ENCODE measurements at places on chromosomes 3 and 15.

DNA sequence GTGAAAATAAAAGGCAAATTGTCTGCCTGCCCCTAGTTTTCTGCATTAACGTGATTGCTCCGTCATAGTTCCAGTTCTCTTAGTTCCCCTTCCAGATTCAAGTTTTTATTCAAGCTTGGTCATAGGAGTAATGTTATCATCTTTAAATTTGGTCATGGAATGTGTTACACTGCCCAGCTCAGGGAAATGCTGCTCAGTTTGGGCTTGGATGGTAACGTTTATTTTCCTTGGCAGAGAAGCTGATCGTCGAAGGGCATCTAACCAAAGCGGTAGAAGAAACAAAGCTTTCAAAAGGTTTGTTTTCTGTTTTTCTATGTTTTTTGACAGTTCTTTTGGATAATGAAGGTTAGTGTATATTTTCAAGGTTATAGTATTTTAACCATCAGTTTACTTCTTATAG, 118.4 kb upstream of the FLNB start:
- no peak for DNase-seq

GRCh38 chr3:157921811-157922210, 184.4 kb downstream of the SHOX2 start:
- DNase-seq = no peak

DNA sequence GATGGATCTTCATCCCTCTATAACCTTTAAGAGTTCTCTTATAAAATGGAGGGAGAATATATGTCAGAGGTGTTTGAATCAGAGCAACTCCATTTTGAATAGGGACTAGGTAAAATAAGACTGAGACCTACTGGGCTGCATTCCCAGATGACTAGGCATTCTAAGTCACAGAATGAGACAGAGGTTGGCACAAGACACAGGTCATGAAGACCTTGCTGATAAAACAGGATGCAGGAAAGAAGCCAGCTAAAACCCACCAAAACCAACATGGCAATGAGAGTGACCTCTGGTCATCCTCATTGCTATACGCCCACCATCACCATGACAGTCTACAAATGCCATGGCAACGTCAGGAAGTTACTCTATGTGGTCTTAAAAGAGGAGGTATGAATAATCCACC, 211.0 kb downstream of the GBE1 start:
- DNase-seq = no peak

- DNase-seq = no peak
Measured at GRCh38 chr3:67790043-67790442, 135.6 kb upstream of the SUCLG2 start.

GRCh38 chr3:4581124-4581424, 87.9 kb downstream of the ITPR1 start:
- DNase-seq = no peak

- DNase-seq = peak; percentile 75
Measured at GRCh38 chr3:11582191-11582968, 61.3 kb downstream of the VGLL4 start.

GRCh38 chr3:43185274-43185982, 79.5 kb upstream of the POMGNT2 start:
- no peak for DNase-seq

- DNase-seq = no peak
Measured at GRCh38 chr3:88057630-88058305, 1.0 kb downstream of the CGGBP1 start.

- no peak for DNase-seq
Measured at GRCh38 chr3:155326901-155327300, 33.4 kb upstream of the STRIT1 start.

- DNase-seq = no peak
Measured at GRCh38 chr15:56042982-56043980, 49.9 kb upstream of the NEDD4 start.

- DNase-seq = no peak
Measured at GRCh38 chr3:56931836-56932235, 128.6 kb upstream of the SPATA12 start.

DNA sequence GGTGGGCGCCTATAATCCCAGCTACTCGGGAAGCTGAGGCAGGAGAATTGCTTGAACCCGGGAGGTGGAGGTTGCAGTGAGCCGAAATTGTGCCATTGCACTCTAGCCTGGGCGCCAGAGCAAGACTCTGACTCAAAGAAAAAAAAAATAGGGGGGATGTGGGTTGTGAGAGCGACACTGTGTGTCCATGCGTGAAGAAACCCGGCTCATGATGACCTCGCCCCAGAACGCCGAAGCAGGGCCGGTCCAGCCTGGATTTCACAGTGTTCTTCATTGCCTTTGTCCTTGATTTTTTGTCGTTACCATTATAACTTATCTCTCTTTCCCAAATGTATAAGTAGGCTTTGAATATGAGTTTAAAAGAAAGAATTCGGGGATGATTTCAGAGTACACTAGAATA, 128.7 kb downstream of the PGPEP1L start:
- no peak for DNase-seq

- DNase-seq = no peak
Measured at GRCh38 chr3:13722178-13722577, 157.7 kb downstream of the WNT7A start.

- DNase-seq = no peak
Measured at GRCh38 chr3:105853801-105854432, 14.9 kb downstream of the CBLB start.

DNA sequence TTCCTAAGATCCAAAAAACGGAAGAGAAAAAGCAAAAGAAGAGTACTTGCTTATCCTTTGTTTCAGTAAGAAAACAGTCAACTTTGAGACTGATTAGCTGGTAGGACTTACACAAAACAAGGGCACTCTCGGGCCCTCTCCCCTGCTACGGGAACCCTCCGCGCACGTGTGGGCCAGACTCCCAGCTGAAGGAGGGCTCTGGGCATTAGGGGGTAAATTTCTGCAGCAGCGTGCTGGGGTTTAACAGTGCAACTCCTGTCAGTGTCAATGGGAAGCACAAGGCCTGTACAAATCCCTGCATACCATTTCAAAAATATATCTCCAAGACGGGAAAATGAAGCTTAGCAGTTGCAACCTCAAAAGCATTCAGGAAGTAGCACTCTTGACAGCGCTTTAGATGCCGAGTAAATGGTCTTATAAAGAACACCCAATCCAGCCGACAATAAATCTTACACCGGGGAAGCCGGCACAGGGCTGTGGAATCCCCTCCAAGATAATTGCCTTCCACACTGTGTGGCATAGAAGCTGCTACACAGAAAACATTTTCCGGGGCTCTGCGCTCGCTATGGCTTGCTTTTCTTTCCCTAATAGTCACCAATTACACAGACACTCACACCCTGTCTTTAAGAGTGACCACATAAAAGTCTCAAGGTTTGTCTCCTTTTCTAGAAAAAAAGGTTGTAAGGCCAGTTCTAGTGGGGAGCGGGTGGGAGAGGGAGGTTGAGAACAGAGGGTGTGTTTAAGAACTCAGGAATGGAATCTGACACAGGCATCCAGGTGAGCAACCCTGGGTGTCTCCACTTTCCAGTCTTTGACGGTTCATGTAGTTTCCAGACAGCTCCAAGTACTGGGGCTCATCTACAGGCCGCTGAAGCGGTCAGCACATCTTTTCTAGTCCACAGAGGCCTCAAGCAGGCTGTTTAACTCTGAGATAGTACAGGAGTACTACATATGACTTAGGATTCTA, 512.7 kb downstream of the FOXP1 start:
- DNase-seq = no peak

- DNase-seq = no peak
Measured at GRCh38 chr15:41885321-41885720, 8.5 kb downstream of the SPTBN5 start.

- DNase-seq = no peak
Measured at GRCh38 chr15:38699633-38700230, 135.1 kb upstream of the RASGRP1 start.

DNA sequence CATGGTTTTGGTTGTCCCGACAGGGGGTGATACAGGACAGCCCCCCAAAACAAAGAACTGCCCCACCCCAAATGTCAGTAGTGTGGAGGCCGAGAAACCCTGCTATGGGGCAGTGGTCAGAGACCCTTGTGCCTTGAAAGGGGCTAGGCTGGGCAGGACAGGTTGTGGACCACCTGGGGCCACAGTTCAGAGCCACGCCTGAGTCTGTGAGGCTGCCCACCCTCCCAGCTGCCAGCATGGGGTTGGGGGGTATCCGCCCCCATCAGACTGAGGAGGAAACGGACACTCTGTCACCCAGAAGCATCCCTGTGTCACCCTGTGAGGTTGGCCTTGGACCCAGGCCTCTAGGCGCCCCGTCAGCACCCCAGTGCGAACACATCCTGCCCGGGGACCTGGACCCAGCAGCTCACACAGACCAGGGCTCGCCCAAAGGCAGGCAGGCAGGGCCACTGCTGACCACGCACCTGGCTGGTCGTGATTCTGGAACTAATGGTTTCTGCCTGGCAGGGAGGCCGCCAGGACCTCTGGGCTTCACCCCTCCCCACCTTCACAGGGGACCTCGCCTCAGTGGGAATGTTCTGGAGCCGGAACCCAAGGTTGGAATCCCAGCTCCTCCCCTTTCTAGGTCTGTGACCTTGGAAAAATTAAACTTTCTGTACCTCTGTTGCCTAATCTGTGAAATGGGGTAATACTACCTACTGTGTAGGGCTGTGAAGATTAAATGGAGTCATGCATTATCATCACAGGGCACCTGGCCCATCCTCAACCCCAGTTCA, 1.4 kb downstream of the SLC41A3 start:
- DNase-seq = no peak

DNA sequence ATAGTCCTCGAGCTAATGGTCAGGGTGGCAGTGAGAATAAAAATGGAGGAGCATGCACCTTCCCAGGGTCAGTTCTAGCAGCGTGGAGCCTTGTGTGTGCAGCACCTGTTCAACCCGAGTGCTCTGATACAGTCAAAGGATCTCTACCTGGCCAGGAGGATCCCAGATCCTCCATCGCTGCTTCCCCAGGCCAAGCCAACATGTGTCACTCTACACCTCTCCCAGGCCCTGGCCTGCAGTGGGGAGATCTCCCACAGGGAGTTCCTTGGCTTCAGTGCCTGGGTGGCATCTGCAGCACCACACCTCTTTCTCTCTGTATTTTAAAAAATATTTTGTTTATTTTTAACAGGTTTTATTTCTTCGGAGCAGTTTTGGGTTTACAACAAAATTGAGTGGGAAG, 414.8 kb upstream of the C2CD4B start:
- no peak for DNase-seq

DNA sequence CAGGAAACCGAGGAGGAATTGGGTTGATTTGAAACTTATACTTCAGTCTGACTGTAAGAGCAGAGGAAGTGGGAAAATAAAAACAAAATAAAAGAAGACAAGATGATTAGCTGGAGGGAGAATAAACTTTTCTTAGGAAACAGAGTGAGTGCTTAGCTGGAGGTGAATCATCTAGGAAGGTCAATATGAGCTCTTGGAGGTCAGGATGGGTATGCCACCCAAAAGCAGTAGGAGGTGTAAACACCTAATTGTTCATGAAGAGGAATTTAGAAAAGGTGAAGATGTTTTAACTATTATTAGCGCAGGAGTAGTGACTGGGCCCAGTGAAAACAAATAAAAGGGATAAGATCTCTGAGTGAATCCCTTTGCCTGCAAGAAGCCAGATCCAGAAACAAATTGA, 39.9 kb upstream of the ARL14 start:
- DNase-seq = no peak

GRCh38 chr15:60464836-60465630, 13.9 kb downstream of the ICE2 start:
- DNase-seq = no peak

DNA sequence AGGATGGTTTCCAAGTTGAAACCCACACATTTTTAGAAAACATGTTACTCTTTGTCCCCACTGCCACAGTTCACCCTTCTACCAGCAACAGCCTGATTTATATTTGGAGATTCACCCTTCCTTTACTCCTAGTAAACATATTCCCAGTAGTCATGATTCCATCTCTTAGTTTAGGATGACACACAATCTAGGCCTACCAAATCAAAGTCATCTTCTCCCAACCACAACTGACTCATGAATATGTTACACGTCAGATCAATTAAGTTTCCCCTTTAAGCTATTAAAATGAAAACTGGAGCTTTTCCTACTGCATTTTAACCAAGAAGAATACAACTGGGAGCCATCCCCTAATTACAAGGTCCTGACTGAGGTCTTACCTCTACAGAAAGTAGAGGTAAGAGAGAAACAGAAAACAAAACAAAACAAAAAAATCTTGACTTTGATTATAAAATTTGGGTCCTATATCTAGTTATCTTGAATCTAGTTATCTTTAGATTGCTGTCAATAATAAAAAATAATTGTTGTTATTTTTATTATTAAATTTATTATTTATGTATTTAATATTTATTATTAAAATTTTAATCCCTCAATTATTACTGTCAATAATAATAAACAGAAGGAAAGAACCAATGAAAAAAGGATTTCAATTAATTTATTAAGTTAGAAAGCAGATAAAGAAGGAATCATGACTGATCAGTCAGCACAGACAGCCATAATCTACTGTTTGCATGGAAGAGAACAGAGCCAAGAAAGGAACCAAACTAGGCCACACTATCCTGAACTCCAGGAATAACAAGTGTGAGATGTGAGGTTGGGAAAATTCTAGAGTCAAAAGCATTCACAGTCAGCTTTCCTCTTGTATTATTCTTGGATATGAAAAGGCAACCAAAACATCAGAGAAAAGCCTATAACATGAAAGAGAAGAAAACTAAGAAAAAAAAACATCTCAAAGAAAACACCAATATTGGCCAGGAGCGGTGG, 12.5 kb downstream of the DPH6 start:
- no peak for DNase-seq

- DNase-seq = no peak
Measured at GRCh38 chr3:98985431-98985830, 83.9 kb upstream of the DCBLD2 start.

- DNase-seq = no peak
Measured at GRCh38 chr3:135981701-135982403, 16.3 kb downstream of the PPP2R3A start.

DNA sequence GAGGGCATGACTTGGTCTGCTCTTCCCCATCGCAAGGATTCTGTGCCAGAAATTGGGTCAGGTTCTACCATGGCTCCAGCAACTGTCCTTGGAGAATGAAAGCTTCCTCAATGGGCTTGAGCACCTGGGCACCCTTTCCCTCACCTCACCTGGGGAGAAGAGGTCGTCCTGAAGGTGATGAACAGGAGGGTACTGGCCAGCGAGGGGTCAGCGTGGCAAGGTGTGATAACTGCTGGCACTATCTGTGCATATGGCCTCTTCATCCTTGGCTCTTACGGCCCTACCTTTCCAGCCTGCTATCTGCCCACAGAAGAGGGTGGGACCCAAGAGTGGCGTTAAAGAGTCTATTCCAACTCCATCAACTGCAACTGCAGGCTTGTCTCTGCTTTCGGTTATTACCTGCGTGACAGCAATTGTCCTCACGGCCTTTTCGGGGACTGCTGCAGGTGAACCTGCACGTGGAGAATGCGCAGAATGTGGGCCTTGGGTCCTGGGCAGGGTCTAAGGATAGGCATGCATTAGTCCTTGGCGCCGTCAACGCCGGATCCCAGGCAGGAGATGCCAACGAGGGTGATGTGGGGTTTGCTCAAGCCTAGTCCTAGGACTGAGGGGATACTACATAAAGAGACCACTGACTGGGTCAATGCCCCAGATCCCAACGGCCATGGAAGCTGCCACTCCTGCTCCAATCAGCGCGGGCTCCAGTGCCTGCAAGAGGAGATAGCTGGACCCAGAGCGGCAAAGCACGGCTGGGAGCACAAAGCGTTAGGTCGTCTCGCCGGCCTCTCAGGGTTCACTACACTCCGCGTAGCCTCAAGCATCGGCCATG, 625 bp upstream of the RBM15B start:
- DNase-seq = no peak

Data from hypothalamus (tissue), 51 donors.